Cardiac ventricle fibroblast (primary cell): ENCODE measurements at places on chromosomes 5 and 9. TPM values are rescaled to one million over a fixed set of nuclear protein-coding genes. Genes with fewer than 3 reads are reported as not detected.

IFNA2 gene
- total RNA-seq: not detected in 2 replicates

HMCN2 gene
- 0.06 TPM in 1 of 2 replicates, not detected in the other for total RNA-seq

MAMDC2 gene
- total RNA-seq: 0.81 and 2.0 TPM in 2 replicates

MSX2 gene
- total RNA-seq: 4.4 and 7.0 TPM in 2 replicates

NDUFA8 gene
- total RNA-seq: 26.9 and 36.6 TPM in 2 replicates
